Left lung (tissue), 14 donors: ENCODE measurements at places on chromosomes 16 and 17. TPM values are rescaled to one million over a fixed set of nuclear protein-coding genes. Genes with fewer than 3 reads are reported as not detected.

The CBX2 gene
- 22.1 TPM for polyA plus RNA-seq

DNA sequence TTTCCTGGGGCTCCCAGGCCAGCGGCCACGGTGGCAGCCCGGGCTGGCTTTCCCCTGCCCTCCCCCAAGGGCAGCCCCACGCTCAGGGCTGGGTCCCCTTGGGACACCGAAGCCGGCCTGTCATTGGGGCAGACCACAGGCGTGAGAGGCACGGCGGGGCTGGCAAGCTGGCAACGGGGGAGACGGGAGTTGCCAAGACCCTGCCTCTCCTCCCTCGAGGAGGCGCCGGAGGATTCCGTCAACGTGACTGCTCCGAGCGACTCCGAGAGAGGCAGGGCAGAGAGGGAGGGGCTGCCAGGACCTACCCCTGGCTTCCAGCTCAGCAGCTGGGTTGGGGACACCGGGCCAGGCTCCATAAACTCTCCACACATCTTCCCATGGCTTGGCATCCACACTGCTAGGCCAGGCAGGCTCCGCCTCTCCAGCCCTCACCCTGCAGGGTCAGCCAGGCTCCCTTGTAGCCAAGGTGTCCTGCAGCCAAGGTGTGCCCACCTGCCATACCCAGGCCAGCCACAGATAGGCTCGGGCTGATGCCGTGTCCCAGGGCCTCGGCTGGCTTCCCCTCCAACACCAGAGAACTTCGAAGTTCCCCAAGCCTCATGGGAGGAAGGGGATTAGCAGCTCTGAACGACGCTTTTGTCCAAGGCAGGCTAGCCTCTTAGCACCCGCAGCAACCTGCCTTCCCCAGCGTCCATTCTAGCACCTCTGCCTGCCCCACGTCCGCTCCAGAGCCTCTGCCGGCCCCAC lies 25.5 kb downstream of the TIMM22 start:
- peak; percentile 41 for DNase-seq

DNA sequence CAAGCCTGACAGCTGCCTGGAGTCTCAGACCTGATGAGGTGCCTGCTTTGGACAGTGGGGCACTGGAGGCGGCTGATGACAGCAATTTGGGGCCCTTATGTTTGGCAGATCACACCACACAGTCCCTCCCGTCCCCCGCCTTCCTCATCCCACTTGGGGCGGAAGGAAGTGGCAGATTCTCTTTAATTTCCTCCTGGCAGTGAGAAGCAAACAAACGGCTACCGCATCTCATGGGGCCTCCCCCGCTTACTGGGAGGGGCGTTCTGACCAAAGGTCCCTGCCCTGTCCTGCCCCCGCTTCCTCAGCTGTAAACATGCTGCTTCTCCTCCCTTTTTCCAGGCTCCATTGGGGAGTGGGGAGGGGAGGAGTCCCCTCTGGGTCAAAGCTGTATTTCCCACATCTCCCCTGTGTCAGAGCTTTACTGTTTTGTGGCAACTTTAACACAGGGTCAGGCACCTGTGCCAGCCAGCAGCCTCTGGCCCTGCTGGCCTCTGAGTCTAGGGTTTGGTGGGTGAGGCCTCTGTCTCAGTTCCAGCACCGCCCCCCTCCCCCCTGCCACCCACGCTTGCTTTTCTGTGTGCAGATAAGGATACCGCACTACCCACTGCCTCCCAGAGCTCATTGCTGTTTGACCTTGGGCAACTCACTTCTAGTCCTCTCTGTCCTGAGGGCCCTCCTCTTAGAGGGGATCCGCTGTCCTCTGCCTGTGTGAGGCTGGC lies 5.4 kb upstream of the NFATC3 start:
- peak; percentile 59 for DNase-seq

DNA sequence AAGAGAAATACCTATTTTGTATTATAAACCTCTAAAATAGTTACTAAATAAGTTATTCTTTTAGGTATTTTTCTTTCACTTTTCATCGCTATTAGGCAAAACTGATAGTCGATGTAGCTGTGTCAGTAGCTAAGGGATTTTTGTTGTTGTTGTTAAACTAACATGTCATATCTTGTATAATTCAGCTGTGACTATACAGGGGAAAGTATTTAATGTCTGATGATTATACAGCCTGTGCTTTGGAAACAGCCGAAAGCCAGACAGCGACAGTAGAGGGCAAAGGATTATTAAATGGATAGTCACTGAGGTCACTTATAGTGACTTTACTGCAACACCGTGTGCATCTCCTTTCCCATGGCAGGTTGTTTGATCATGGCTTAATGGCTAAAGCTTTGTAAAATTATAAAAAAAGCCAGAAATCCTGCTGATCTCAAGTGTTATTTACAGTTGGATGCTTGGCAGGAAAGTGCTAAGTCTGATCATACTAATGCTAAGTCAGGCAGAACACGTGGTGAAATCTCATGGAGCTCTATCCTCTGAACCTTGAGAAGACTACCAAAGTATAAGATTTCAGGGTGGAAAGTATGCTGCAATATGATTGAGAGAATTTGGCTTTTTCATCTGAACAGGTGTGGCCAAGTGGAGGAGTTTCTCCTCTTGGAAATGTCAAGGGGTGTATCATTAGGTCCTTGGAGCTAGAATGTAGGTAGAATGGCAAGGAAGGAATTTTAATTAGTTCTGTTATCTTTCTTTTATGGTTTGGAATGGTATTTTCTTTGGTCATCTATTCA lies 88.4 kb downstream of the FTO start:
- no peak for DNase-seq
